ENCODE measurements at places on chromosomes 4 and X. TPM values are rescaled to one million over a fixed set of nuclear protein-coding genes. Genes with fewer than 3 reads are reported as not detected.
A peak's percentile ranks its signal among the peaks of the same experiment; 100 is the strongest.

- H3K4me3 ChIP-seq, result no peak overlapping the region
- DNase-seq, result no peak
- no peaks in the 10 kb centered on the region for H3K27me3 ChIP-seq
- H3K4me1 ChIP-seq, result no peaks in the 10 kb centered on the region
Observed at GRCh38 chr4:162707962-162708361, 458.7 kb downstream of the NAF1 start.

- H3K27me3 ChIP-seq, result no peaks in the 10 kb centered on the region
- H3K4me1 ChIP-seq, result peaks cover 19% of the 10 kb centered on the region
- H3K27ac ChIP-seq, result no peak overlapping the region
- no peaks in the 10 kb centered on the region for H3K36me3 ChIP-seq
Observed at GRCh38 chr4:145716661-145717200, 36.8 kb downstream of the C4orf51 start.

GRCh38 chr4:176380352-176381157, 60.8 kb downstream of the SPCS3 start:
- peak overlapping the region; percentile 35 for H3K27ac ChIP-seq
- H3K27me3 ChIP-seq, result no peaks in the 10 kb centered on the region
- H3K4me3 ChIP-seq, result peak overlapping the region; percentile 13
- H3K36me3 ChIP-seq, result no peaks in the 10 kb centered on the region

GRCh38 chr4:142312391-142312790, 533.7 kb downstream of the INPP4B start:
- H3K36me3 ChIP-seq, result no peaks in the 10 kb centered on the region
- no peaks in the 10 kb centered on the region for H3K4me1 ChIP-seq
- no peaks in the 10 kb centered on the region for H3K27me3 ChIP-seq
- H3K27ac ChIP-seq, result no peak overlapping the region
- H3K4me3 ChIP-seq, result no peak overlapping the region

DNA sequence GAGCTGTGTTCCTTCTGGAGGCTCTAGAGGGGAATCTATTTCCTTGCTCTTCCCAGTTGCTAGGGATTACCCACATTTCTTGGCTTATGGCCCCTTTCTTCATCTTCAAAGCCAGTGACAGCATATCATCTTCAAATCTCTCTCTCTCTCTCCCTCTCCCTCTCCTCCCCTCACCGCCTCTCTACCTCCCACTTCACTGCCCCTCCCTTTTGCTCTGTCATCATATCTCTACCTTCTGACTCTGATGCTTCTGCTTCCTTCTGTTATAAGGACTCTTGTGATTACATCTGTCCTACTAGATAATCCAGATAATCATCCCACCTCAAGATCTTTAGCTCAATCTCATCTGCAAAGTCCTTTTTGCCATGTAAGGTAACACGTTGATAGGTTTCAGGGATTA, 93.1 kb upstream of the TEX13D start:
- H3K27ac ChIP-seq, result no peak overlapping the region
- no peaks in the 10 kb centered on the region for H3K4me1 ChIP-seq
- no peaks in the 10 kb centered on the region for H3K36me3 ChIP-seq
- no peak overlapping the region for H3K4me3 ChIP-seq
- no peaks in the 10 kb centered on the region for H3K27me3 ChIP-seq

FAAH2 gene
- 7.4 TPM for total RNA-seq

DNA sequence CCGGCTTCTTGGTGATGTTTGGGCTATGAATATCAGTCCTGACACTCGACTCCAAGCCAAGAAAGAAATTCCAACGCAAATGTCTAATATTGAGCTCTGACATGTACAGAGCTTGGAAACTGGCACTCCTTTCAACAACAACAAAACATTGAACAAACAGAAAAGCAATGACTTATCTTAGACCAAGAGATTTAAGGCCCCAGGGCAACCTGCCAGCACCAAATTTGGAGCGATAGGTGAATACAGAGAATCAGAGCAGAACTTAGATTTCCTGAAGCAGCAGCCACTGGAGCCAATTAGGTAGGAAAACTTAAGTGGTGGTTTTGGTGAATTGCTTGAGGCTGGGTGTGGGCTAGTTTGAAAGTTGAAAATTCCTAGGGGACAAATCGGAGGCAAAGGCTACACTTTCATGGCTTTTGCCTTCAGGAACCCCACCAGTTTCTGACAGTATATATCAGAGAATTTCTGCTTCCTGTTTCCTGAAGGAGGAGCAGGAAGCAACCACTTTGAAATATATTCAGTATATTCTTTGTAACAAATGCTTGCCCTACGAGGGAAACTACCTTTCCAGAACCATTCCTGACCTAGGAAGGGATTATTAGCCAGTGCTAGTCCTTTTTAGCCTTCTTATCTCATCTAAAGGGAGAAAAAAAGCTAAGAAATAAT, 10.1 kb upstream of the FMR1 start:
- H3K27me3 ChIP-seq, result no peaks in the 10 kb centered on the region
- H3K4me1 ChIP-seq, result no peaks in the 10 kb centered on the region
- H3K4me3 ChIP-seq, result no peak overlapping the region
- peak; percentile 58 for DNase-seq
- no peak overlapping the region for H3K27ac ChIP-seq

- no peaks in the 10 kb centered on the region for H3K36me3 ChIP-seq
- DNase-seq, result no peak
- no peaks in the 10 kb centered on the region for H3K27me3 ChIP-seq
- no peak overlapping the region for H3K27ac ChIP-seq
- H3K4me3 ChIP-seq, result no peak overlapping the region
- no peaks in the 10 kb centered on the region for H3K4me1 ChIP-seq
Observed at GRCh38 chr4:173436149-173436579, 37.2 kb upstream of the SCRG1 start.

GRCh38 chrX:115582616-115583495, 21.9 kb downstream of the PLS3 start:
- H3K27me3 ChIP-seq, result no peaks in the 10 kb centered on the region
- H3K4me1 ChIP-seq, result no peaks in the 10 kb centered on the region
- no peaks in the 10 kb centered on the region for H3K36me3 ChIP-seq
- peak; percentile 83 for DNase-seq
- peak overlapping the region; percentile 85 for H3K27ac ChIP-seq
- H3K4me3 ChIP-seq, result no peak overlapping the region

Measured in thyroid gland (tissue), 4 donors.